ENCODE measurements at places on chromosomes 5 and 9. TPM values are rescaled to one million over a fixed set of nuclear protein-coding genes. Genes with fewer than 3 reads are reported as not detected.

Gene EIF4E1B
- 1.1 TPM for total RNA-seq

Gene CFAP90
- 0.88 TPM for total RNA-seq

Gene KCNV2
- total RNA-seq = 1.2 TPM

Gene SPINK7
- not detected for total RNA-seq

Gene LSM11
- total RNA-seq = 3.4 TPM

Gene PHF24
- 2.7 TPM for total RNA-seq

Gene PCDHB9
- total RNA-seq = 3.8 TPM

Gene GARIN3
- not detected for total RNA-seq

Gene VCAN
- 397 TPM for total RNA-seq

Gene PCDHB7
- total RNA-seq = 0.72 TPM

Gene PALM2AKAP2
- total RNA-seq = 0.49 TPM

Gene C9orf50
- total RNA-seq = not detected

Gene PCDHAC2
- 0.49 TPM for total RNA-seq

Gene IL17B
- total RNA-seq = not detected

Gene WDR38
- total RNA-seq = not detected

Gene PLPP1
- total RNA-seq = 30.0 TPM

Gene MEGF10
- total RNA-seq = 10.1 TPM

Gene FGFR4
- total RNA-seq = 130 TPM

DNA sequence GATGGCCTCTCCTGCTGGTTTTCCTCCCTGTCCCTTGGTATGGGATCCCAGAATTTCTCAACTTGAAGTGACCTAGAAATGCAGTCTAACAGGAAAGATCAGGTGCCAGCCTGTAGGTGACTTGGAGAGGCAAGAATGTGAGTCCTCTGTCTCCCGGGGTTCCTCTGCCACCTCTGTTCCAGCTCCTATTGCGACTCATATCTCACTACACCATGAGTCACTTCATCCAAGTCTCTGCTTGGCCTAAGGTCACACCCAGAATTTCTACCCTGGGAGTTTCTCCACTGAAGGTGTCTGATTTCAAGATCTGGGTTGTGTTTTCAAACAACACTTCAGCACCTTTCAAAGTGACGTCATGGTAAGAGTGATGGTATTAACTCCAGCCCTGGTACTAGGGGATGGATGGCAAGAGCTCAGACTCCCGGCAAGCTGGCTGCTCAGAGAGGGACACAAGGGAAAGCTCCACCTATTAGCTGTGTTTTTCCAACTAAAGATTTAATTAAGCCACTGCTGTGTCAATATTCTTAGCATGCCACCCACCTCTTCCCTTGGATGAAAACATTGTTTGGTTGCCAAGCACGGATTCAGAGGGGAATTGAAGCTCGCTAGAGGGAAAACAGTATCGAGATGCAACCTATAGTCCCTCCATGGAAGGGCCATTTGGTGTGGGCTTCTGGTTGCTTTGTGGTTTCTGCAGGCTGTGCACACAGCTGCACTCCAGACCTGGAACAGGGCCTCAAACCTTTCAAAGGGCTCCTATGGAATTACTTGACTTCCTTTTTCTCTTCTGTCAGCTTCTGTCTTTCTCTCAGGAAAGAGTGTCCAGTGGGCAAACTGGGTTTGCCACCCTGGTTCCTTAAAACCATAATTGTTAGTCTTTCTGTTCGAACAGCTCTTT, 205.7 kb downstream of the GAS1 start:
- H3K36me3 ChIP-seq = no peaks in the 10 kb centered on the region
- H3K27ac ChIP-seq = no peak overlapping the region
- peaks cover 8% of the 10 kb centered on the region for H3K4me1 ChIP-seq
- peak; percentile 71 for DNase-seq
- H3K4me3 ChIP-seq = no peak overlapping the region

DNA sequence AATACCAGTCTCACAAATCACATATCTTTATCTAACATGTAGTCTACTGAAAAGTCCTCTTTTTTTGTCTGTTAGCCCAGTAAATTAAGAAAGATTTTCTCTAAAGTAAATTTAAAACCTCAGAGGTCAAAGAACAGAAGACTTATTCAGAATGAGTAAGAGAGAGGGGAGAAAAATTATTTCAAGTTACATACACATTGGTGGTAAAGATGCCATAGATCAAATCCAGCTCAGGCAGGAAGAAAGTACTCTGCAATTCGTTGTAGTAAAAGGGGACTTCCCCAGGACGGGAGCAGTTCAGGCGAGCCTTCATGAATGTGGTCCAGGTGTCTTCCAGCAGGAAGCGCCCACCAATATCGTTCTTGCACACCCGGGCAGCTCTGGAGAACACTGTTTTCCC, 344.1 kb downstream of the SEMA5A start:
- no peak overlapping the region for H3K27ac ChIP-seq
- no peak for DNase-seq
- peaks cover 10% of the 10 kb centered on the region for H3K4me1 ChIP-seq
- H3K27me3 ChIP-seq = no peaks in the 10 kb centered on the region
- H3K4me3 ChIP-seq = no peak overlapping the region

DNA sequence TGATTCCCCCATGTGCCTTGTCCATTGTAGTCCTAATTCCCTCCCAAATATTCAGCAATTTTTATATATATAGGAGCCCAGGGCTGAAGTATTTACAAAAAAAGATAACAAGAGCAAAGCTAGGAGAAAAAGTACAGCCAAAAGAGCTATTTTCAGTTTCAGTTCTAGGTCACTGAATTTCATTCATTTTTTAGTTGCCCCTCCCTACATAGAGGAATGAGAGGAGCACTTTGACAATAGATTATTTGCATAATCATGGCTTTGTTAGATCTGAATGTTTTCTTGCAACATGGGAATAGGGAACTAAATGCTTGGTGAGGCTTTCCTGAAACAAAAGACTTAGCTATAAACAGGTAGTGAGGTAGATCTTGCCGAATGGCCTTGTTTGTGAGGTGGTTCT, 15.3 kb upstream of the F2RL2 start:
- no peak overlapping the region for H3K27ac ChIP-seq
- no peak overlapping the region for H3K4me3 ChIP-seq
- no peaks in the 10 kb centered on the region for H3K4me1 ChIP-seq

- H3K36me3 ChIP-seq = no peaks in the 10 kb centered on the region
- H3K4me1 ChIP-seq = peaks cover 3% of the 10 kb centered on the region
- no peak for DNase-seq
- H3K4me3 ChIP-seq = no peak overlapping the region
Measured at GRCh38 chr5:28734396-28734795, 1696.0 kb upstream of the CDH9 start.

GRCh38 chr5:160379511-160379910, 9.1 kb upstream of the C1QTNF2 start:
- H3K4me1 ChIP-seq = no peaks in the 10 kb centered on the region
- no peak overlapping the region for H3K27ac ChIP-seq
- peaks cover 16% of the 10 kb centered on the region for H3K27me3 ChIP-seq
- no peak overlapping the region for H3K4me3 ChIP-seq

GRCh38 chr5:10301266-10301665, 6.4 kb downstream of the CMBL start:
- no peaks in the 10 kb centered on the region for H3K27me3 ChIP-seq
- H3K27ac ChIP-seq = no peak overlapping the region
- DNase-seq = no peak
- no peaks in the 10 kb centered on the region for H3K4me1 ChIP-seq
- H3K4me3 ChIP-seq = no peak overlapping the region
- H3K36me3 ChIP-seq = no peaks in the 10 kb centered on the region

GRCh38 chr5:173653822-173654523, 37.5 kb upstream of the BOD1 start:
- no peaks in the 10 kb centered on the region for H3K4me1 ChIP-seq
- DNase-seq = peak; percentile 68
- no peak overlapping the region for H3K27ac ChIP-seq
- H3K36me3 ChIP-seq = no peaks in the 10 kb centered on the region
- no peaks in the 10 kb centered on the region for H3K27me3 ChIP-seq
- peak overlapping the region; percentile 70 for H3K4me3 ChIP-seq

- H3K27ac ChIP-seq = no peak overlapping the region
- H3K4me1 ChIP-seq = no peaks in the 10 kb centered on the region
- H3K36me3 ChIP-seq = peaks cover 50% of the 10 kb centered on the region
- no peak for DNase-seq
Measured at GRCh38 chr9:137269231-137269772, 8.2 kb upstream of the TOR4A start.

DNA sequence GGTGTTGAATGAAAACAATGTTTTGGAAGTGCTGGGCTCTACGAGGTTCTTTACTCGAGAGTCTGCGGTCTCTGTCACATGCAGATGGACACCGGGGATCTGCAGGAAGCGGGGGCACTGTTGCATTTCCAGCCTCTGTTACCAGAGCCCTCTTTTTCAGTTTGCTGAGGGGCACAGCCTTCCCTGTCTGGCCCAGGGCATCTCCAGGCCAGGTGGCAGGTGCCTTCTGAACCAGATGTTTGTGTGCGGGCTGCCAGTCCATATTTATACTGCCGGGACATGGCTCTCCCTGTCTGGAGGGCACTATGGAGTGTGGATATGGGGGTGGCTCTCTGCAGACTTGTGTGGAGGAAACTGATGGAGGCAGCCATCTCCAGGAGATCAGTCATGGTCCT, 18.7 kb upstream of the POMT1 start:
- DNase-seq = no peak
- no peaks in the 10 kb centered on the region for H3K4me1 ChIP-seq
- no peak overlapping the region for H3K27ac ChIP-seq
- H3K4me3 ChIP-seq = no peak overlapping the region
- H3K27me3 ChIP-seq = no peaks in the 10 kb centered on the region

DNA sequence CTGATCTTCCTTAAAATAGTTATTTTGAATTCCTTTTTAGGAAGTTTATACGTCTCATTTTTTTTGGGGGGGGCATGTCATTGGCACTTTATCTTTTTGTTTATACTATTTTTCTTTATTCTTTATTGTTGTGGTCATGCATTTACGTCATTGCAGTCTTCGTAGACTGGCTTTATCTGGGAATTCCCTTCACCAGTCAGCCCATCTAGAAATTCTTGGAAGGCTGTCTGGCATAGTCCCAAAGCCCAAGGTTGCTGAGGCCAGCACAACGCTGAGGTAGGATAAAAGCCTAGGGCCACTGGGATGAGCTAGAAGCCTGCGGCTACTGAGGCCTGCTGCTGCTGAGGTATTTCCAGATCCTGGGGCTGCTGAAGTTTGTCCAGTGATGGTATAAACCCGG, 121.5 kb downstream of the ISOC1 start:
- H3K4me3 ChIP-seq = no peak overlapping the region
- H3K4me1 ChIP-seq = no peaks in the 10 kb centered on the region
- no peak overlapping the region for H3K27ac ChIP-seq

GRCh38 chr5:113660206-113660605, 146.7 kb downstream of the YTHDC2 start:
- no peaks in the 10 kb centered on the region for H3K27me3 ChIP-seq
- no peaks in the 10 kb centered on the region for H3K36me3 ChIP-seq
- H3K27ac ChIP-seq = no peak overlapping the region
- H3K4me3 ChIP-seq = no peak overlapping the region
- no peaks in the 10 kb centered on the region for H3K4me1 ChIP-seq

- no peak overlapping the region for H3K4me3 ChIP-seq
- no peaks in the 10 kb centered on the region for H3K4me1 ChIP-seq
- no peak overlapping the region for H3K27ac ChIP-seq
- H3K36me3 ChIP-seq = no peaks in the 10 kb centered on the region
- DNase-seq = no peak
Measured at GRCh38 chr9:116168231-116168630, 14.6 kb downstream of the PAPPA start.

GRCh38 chr5:173751266-173751600, 134.8 kb upstream of the BOD1 start:
- no peaks in the 10 kb centered on the region for H3K36me3 ChIP-seq
- H3K27me3 ChIP-seq = no peaks in the 10 kb centered on the region
- H3K27ac ChIP-seq = no peak overlapping the region
- peaks cover 2% of the 10 kb centered on the region for H3K4me1 ChIP-seq
- no peak for DNase-seq
- no peak overlapping the region for H3K4me3 ChIP-seq
